ENCODE measurements at places on chromosomes 13 and 19.

DNA sequence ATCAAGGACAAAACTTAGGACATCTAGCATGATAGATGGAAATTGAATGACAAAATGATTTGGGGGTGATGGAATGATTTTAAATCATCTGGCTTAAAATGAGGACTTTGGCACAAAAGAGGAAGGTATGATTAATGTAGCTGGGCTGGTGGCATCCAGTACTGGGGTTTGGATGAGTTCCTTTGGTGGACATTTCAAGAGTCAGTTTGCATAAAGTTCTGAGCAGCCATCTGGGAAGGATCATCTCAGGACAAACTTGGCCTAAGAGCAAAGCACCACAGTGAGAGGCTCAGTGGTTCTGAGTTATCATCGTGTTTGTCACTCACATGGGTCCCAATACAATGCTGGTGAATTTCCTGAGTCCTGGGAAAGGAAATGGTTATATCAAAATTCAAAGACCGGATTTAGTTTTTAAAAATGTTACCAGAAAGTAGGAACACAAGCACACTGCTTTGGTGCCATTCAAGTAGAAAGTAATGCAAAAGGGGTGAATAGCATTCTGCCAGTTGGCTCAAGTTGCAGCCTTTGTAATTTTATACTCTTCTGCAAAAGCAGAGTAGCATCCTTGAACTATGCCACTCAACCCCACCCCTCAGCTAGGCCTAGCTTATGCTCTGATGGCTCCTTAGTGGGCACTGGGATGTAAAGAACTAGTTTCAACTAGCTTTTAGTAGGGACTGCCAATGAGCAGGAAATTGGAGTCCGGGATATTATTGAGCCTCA, 219.0 kb downstream of the COG6 start:
- DNase-seq = no peak

DNA sequence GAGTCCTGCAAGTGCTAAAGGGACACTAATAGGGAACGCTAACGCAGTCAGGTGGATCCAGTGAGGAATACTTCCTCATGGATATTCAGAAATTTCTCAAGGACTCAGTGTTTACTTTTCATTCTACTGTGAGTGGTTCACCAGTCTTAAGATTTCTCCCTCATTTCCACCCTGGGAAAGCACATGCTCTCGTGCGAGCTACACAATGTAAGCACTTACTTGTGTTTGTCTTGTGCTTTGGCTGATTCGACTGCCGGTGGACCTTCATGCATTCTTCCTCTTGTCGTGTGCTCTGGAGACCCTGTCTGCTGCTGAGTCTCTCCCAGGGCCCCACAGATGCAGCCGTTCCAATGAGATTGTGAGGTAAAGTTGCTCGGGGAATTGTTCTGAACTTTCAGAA, 180.1 kb downstream of the NUFIP1 start:
- DNase-seq = no peak

DNA sequence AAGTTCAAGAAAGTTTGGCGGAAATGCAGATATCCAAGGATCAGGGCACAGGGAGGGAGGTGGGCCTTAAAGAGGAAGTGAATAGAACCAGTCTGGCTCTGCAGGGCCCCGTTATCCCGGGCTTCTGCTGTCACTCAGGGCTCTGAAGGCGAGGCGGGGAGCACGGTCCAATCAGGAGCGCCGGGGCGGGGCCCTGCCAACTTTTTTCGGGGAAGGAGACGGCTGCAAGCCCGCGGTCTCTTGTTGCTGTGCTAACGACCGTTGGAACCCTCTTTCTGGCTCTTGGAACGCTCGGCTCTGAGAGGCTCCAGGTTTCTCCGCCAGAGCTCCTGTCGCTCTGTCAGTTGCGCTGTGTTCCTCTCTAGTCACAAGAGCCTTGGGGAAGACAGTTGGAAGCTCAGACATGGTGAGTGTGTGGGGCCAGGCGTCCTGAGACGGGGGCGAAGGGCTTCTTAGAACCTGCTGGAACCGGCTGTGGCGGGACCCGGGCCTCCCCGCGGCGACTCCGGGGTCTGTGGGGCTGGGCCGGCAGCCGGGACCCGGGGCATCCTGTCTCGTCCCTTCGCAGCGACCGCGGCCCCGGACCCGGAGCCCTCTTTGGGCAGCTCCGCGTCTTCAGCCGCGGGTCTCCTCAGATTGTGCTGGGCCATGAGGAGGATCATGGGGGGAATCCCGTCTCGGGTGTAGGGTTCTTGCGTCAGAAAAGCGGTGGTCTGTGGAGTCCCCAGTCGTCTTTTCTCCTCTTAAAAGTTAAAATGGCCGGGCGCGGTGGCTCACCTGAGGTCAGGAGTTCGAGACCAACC, 27.7 kb downstream of the ZNF844 start:
- DNase-seq = peak; percentile 44

DNA sequence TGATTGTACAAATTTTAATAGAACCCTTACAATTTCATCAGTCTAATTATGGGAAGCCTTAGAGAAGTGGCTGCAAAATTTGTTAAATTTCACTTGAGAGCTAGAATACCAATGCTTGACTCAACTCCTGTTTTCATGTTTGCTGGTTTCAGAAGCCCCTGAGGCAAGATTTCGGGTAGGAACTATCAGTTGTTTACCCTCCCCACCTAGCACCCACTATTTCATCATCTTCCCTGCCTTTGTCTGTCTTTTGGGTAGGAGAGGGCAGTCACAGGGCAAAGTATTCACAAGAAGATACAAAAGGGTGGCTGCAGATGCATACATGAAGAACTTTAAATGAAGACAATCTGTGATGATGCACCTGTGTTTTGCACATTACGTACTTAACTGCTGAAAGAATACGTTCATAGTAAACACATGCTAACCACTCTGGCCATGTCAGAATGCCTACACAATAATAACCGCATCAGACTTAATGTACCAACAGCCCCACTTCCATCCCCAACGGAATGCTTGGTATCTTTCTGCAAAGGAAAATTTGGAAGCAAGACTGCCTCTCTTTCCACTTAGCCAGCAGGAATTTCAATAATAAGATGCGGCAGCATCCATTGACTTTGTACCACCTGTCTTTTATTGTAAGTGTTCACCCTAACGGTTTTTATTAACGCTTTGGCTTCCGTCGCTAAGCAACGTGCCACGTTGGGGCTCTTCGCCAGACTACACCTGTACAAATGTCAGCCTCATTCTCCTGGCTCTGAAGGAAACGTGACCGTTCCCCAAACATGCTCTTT, 30.4 kb downstream of the TPT1 start:
- DNase-seq = no peak

DNA sequence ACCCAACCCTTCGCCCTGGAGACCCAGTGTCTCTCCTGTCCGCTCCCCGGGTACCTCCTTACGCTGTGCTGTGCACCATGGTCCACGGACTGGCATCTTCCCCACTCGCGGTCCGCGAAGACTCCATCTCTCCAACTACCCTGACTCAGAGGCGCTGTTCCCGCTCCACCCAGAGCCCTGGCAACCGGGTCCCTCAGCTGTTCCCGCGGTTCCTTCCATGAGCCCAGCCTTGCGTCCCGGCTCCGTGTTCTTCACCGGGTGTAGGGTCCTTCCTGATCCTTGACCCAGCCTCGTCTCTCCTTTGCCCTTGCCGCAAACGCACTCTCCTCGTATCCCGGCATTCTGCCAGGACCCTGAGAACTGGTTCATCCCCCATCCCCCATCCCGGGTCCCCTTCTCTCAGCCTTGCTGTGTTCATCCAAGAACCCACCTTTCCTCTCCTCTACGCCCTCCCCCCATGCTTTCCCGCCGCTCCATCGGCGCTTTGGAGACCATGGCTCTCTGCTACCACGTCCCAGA, 664 bp downstream of the ICAM5 start:
- no peak for DNase-seq

DNA sequence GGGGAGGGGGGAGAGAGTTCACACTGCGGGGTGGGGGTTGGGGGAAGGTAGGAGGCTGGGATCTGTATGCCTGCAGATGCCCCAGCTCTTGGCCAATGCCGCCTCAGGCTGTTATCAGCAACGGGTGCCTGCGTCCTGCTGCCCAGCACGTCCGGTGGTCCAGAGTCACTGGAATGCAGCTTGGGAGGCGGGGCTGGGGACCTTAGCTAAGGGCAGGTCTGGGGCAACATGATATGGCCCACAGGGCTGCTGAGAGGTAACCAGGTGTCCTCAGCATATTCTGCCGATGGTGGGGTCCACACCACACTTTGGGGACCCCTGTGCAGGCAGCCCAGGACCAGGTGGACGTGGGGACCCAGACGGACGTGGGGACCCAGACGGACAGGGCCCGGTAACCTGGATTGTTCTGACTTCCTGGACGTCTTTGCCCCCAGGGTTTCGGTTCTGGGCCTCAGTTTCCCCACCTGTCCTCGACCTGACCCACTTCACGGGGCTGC, 668 bp upstream of the ARHGAP45 start:
- no peak for DNase-seq

- DNase-seq = no peak
These were observed 48.7 kb downstream of the LYL1 start for GRCh38 chr19:13053761-13054625.

GRCh38 chr13:105798541-105798940, 736.9 kb downstream of the EFNB2 start:
- no peak for DNase-seq

- peak; percentile 75 for DNase-seq
These were observed at the start of gene LRRC63 for GRCh38 chr13:46211483-46212351. TSS of gene LRRC63 (plus strand) at chr13:46211928. CDS start at chr13:46213035, 1,107 bp downstream.

DNA sequence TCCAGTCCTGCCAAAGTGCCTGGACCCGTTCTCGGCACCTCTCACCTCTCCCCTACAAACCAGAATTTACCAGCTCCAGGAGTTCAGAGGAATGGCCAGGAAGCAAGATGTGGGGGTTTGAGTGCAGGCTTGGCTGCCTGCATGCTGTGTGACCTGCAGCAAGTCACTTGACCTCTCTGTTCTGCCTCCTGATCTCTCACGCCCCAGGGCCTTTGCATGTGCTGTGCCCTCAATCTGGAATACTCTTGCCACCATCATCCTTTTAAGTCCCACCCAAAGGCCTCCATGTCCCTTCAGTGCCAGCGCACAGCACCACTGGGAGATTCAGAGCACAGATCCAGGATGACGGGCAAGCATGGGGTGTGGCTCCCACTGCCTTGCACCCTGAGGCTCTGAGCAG, 43.4 kb downstream of the MYO9B start:
- DNase-seq = no peak

DNA sequence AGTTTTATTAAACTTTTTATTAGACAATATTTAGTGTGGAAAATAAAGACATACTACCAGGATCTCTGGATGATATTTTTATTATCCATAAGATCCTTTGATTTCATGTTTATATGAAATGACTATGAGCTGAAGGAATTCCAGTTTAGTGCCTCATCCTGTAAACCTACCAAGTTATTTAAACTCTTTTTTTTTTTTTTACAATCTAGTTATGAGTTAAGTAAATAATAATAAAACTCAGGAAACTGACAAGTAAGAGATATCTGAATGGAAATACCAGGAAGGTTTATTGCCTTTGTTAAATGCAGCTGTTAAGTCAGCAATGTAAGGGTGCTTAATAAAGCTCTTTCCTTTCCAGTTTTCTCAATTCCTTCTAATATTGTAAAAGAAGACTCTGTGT, 53.9 kb downstream of the RXFP2 start:
- DNase-seq = no peak

- DNase-seq = peak; percentile 27
These were observed 6.4 kb downstream of the EGLN2 start for GRCh38 chr19:40805258-40805868.

DNA sequence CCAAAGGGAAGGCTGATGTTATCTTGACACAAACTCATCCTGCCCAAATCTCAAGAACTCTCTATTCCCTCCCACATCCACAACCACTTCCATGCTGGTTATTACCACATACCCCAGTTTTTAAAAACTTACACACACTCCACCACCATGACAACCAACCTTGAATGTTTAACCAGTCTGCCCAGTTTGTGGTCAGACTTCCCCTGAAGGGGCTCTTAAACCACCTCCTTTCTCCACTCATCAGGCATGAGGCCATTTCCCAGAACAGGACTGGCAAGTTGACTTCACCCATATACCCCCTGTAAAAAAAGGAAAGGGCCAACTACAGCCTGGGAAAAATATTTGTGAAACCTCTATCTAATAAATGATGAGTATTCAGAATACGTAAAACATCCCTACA, 12.4 kb upstream of the ZSCAN4 start:
- no peak for DNase-seq

GRCh38 chr19:18940769-18941627, at the start of gene HOMER3:
TSS of gene HOMER3 (minus strand) at chr19:18941217. CDS start at chr19:18938982, 2,235 bp downstream.
- DNase-seq = peak; percentile 24

GRCh38 chr13:25300861-25301346, 521 bp upstream of the NUP58 start:
- DNase-seq = no peak

- no peak for DNase-seq
These were observed 314.4 kb downstream of the PCDH9 start for GRCh38 chr13:66915596-66916185.

- DNase-seq = no peak
These were observed 27.4 kb upstream of the DCLK1 start for GRCh38 chr13:36158611-36159010.

DNA sequence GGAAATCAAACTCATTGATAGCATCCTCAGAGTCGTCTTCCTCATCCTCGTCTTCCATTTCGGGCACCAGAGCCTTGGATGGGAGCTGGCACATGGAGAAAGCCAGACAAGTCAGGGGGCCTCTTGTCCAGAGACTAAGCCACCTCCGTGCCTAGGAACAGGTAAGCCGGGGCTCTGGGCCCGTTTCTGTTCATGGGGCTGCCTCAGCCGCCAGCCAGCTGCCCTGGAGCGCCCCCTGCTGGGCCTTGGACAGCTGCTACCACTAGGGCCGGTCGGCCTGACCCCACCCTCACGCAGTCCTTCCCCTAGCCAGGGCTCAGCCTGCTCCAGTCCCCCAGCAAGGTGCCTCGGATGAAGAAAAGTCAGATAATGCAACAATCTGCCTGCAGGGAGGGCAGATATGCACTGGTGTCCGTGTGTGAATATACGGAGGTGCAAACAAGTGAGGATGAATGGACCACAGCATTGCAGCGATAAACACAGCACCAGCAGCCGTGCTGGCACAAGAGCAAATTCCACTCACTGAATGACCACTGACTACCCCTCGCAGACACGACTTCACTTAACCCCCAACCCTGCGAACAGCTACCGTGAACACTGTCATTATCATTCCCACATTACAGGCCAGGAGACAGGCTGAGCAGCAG, 11.9 kb upstream of the PRKD2 start:
- peak; percentile 86 for DNase-seq

DNA sequence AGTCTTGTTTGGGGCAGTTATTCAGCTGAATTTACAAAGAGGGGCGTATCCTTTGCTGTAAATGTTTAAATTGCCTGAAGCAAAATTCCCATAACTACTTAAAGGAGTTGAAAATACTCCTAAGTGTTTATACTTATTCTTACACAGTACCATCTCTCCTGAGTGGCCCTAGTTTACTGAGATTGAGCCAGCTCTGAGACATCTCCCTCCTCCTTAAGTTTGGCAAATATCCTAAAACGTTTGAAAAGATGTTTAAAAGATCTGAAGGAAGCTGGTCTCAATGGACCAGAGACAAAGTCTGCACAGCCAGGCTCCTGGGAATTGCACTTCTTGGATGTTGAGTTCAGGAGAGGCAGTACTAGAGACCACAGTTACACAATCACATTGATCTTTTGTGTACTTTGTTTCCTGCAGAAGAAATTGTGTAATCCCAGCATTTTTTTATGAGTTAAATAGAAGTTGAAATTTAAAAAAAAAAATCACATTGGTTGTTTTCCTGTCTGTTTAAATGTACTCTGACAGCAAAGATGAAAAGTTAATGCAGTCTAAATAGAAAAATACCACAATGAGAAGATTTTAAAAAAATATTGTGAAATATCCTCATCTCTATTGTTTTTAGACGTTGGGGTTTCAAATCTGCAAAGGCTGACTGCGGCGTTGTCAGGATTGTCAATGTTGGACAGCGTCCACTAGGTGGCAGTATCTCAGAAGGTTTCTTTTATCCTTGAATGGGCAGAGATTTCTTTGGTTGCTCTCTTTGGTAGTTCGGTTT, 20.7 kb downstream of the TNFSF11 start:
- DNase-seq = peak; percentile 45

All from hematopoietic multipotent progenitor cell treated with erythropoietin and hydrocortisone succinate and interleukin-3 and kit ligand, for 17 days (in vitro differentiated cells).